ENCODE measurements at places on chromosomes 2 and 18.

DNA sequence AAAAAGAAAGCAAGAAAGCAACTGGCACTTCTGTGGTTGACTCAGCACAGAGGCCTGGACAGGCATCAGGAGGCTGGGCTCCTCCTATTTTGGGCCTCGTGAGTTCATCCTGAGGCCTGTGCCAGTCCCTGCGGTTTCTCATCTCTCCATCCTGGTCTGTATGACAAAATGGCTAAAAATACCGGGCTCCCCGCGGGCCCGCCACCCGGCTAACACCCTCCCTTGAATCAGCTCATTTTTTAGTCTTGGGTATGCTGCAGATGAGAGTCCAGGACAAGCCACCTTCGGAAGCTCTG is 62.3 kb upstream of the YWHAQ start:
- no peak for DNase-seq
- H3K4me3 ChIP-seq = no peak overlapping the region
- no peaks in the 10 kb centered on the region for H3K4me1 ChIP-seq
- no peaks in the 10 kb centered on the region for H3K27me3 ChIP-seq
- H3K27ac ChIP-seq = no peak overlapping the region

DNA sequence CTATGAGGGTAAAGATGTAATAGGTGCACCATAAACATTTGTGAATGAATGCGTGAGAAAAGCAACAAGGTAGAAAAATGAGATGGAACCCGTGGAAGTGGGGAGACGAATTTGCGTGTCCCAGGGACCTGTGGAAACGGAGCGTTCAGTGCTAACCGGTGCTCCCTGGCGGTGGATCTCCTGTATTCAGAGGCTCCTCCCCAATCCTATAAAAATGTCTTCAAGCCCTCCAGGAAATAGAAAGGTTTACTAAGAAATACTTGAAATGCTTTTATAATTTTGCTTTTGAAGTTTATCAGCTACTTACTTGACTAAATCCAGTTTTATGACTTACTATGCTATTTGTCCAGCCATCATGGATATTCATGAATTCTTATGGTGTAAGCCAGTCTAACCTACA is 62.8 kb upstream of the RBM44 start:
- no peak overlapping the region for H3K4me3 ChIP-seq
- H3K27ac ChIP-seq = no peak overlapping the region
- no peaks in the 10 kb centered on the region for H3K27me3 ChIP-seq
- H3K4me1 ChIP-seq = peaks cover 16% of the 10 kb centered on the region

DNA sequence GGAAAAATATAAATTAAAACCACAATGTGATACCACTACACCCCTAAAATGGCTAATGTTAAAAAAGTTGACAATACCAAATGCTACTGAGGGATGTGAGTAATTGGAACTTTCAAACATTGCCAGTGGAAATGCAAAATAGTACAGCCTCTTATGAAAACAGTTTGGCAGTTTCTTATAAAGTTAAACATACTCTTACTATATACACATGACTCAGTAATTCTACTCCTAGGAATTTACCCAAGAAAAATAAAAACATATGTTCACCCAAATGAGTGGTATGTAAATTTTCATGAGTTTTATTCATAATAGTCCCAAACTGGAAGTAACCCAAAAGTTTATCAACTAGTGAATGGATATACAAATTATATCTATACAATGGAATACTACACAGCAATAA is 228.0 kb downstream of the CYP26B1 start:
- DNase-seq = no peak
- no peak overlapping the region for H3K4me3 ChIP-seq
- H3K27me3 ChIP-seq = no peaks in the 10 kb centered on the region
- no peak overlapping the region for H3K27ac ChIP-seq

DNA sequence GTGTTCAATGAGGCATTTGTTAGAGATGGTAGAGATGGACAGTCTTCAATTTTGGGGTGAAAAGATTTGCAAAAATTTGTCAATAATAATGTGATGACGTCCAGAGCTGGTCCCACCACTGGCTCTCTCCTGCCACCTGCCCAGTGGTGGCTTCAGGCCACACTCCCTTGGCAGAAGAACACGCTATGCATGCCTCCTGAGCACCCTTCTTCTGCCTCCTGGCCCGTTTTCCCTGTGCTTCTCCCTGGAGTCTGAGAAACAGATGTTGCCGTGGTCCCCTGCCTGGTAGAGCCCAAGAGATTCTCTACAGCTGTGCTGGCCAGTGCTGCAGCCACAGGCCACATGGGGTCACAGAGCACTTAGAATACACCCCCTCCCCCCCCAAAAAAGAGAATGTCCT is 33.6 kb downstream of the INPP5D start:
- H3K36me3 ChIP-seq = no peaks in the 10 kb centered on the region
- no peak for DNase-seq
- H3K27ac ChIP-seq = no peak overlapping the region
- H3K27me3 ChIP-seq = no peaks in the 10 kb centered on the region

GRCh38 chr2:74119912-74120825 is 27.5 kb downstream of the BOLA3 start:
- H3K4me1 ChIP-seq = no peaks in the 10 kb centered on the region
- H3K27me3 ChIP-seq = no peaks in the 10 kb centered on the region
- no peaks in the 10 kb centered on the region for H3K36me3 ChIP-seq
- peak; percentile 80 for DNase-seq
- H3K4me3 ChIP-seq = peak overlapping the region; percentile 92

GRCh38 chr2:85566265-85566664 is 5.0 kb upstream of the GGCX start:
- no peaks in the 10 kb centered on the region for H3K4me1 ChIP-seq
- H3K36me3 ChIP-seq = no peaks in the 10 kb centered on the region
- DNase-seq = no peak
- H3K27me3 ChIP-seq = peaks cover 9% of the 10 kb centered on the region
- no peak overlapping the region for H3K4me3 ChIP-seq
- no peak overlapping the region for H3K27ac ChIP-seq

GRCh38 chr2:181371782-181372645 is 85.2 kb upstream of the ITGA4 start:
- no peak for DNase-seq
- no peaks in the 10 kb centered on the region for H3K4me1 ChIP-seq
- H3K27ac ChIP-seq = no peak overlapping the region
- no peaks in the 10 kb centered on the region for H3K36me3 ChIP-seq
- H3K4me3 ChIP-seq = no peak overlapping the region

DNA sequence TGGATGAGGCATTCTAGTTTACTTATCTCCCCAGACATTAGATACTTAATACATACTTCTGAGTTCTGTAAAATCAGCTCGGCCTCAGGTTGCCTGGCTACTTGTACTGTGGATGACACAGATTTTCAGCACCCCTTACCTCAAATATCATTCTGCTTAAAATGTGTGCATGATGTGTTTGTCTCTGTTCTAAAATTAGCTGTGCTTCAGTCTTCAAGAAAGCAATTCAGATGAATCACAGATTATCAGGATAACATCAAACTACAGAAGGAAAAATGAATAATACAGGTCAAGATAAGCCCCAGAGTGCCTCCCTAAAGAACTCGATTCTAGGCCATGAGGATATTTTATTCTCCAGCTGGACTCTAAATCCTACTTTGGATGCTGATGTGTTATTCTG is 21.3 kb upstream of the MAPRE2 start:
- no peaks in the 10 kb centered on the region for H3K4me1 ChIP-seq
- H3K36me3 ChIP-seq = no peaks in the 10 kb centered on the region
- H3K27ac ChIP-seq = no peak overlapping the region
- DNase-seq = no peak
- no peak overlapping the region for H3K4me3 ChIP-seq

DNA sequence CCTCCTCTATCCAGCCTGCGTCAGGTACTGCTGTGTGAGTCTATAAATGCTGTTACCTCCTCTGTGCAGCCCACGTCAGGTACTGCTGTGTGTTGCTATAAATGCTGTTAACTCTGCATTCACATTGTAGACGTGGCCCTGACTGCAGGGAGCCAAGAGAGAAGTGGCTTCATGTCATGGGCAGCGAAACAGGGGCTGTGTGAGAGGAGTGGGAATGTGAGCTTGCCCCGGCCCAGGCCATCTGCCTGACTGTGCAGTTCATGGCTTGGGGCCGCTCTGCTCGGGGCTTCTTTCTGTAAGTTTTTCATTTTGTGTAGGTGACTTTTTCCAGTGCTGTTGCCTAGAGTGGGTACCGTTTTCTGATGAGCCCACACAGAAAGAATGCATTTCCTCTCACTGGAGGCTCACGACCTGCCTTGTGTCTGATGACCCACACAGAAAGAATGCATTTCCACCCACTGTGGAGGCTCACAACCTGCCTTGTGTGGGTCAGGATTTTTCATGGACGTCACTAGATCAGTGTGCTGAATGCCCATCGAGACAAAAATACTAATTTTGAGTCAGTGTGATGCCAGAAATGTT is 104.5 kb downstream of the SNTG2 start:
- no peak overlapping the region for H3K4me3 ChIP-seq
- no peak for DNase-seq

Measured in iPS DF 6.9 (cell line).